ENCODE measurements at places on chromosomes 11 and 22.

GRCh38 chr11:26493616-26494015 lies 78.4 kb downstream of the MUC15 start:
- no peak for DNase-seq

DNA sequence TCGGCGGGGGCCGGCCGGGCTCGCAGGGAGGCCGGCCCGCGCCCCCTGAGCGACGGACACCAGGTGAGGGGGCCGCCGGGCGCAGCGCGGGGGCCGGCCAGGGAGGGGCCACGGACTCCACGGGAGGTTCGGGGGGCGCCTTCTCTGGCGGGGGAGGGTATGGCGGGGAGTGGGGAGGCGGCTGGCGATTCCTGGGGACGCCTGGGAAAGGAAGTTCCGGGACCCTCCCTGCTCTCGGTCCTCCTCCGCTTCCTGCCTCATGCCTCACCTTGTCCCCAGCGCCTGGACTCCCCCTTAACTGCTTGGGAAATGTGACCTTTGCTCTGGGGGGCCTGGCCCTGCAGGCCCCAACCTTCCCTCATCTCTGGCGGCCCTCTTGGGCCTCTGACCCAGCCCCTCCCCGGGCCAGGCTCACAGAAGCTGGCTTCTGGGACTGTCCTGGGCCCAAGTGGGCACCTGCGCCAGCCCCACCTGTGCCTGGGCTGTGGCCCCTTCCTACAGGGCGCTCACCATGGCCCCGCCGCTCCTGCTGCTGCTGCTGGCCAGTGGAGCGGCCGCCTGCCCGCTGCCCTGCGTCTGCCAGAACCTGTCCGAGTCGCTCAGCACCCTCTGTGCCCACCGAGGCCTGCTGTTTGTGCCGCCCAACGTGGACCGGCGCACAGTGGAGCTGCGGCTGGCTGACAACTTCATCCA lies 516 bp downstream of the LRFN4 start:
- no peak for DNase-seq

DNA sequence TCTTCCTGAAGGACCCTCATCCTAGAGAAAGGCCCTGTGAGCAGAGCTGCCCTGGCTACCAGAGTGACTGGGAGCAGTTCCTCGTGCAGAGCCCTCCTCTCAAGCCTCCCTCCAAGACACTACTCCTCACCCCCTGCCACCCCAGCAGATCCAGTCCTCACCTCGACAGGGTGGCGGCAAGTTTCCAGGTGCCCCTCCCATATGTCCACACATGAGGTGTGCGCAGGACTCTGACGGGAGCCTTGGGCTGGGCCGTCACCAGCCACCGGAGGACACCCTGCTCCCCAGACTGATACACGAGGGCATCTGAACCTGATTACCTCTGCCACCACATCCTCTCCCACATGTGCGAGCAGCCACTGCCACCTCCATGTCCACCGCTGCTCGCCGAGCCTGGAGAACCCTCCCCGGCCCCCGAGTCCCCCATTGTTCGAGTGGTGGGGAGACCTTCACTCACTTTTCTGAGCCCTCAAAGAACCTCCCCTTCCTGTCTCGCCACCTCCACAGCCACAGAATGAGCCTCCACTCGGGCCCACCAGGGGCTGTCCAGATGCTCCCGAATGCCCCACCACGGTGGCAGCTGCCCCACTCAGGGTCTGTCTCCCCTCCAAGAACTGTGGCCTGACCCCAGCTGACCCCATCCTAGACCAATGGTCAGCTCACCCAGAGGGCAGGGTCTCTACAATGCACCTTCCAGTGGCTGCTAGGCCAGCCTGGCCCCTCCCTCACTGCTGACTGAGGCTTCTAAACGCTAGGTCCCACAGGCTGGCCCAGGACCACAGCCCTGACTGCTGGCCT lies 62.5 kb downstream of the DGCR2 start:
- DNase-seq: no peak

DNA sequence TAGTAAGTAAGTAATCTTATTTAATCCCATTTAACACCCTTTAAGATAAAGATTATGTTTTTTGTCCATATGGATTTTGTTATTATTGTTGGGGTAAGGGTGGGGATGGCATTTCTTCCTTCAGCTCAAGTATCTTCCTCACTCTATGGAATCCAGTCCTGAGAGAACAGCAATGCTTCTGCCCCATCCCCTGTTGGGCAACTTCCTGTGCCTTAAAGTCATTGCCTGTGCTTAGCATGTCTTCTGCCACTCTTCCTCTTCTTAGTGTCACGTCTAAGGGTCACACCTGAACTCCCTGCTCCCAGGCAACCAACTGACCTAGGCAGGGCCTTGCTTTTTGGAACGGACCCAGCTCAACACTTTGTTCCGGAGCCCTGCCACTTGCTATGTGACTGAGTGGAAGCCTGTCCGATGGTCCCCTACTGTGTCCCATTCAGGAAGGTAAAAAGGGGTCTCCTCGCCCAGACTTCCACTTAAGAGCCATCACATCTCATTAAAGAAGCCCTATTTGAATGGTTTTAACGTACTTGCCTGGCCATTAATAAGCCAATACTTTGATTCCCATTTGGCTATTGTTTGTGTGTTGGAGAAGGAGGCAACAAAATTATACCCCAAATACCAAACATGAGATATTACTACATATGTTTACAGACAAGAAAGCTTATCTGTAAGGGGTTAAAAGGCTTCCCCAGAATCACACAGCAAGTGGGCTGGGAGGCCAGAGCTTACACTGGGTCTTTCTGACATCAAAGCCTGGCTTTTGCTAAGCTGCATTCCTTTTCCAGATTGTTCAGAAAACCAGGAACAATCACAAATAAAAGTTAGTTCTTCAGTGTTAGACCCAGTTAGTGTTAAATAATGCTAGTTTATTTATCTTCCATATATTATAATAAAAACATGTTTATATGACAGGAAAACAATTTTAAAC lies 59.2 kb downstream of the RAB38 start:
- DNase-seq: no peak

GRCh38 chr22:47442821-47443220 lies 680.4 kb downstream of the TBC1D22A start:
- DNase-seq: no peak

GRCh38 chr11:93073026-93073425 lies 103.6 kb downstream of the MTNR1B start:
- no peak for DNase-seq
